Fibroblast of upper back skin (primary cell): ENCODE measurements at places on chromosomes 12 and 14.

- DNase-seq: peak; percentile 4
Observed at GRCh38 chr12:113461666-113462065, 10.0 kb downstream of the LHX5 start.

DNA sequence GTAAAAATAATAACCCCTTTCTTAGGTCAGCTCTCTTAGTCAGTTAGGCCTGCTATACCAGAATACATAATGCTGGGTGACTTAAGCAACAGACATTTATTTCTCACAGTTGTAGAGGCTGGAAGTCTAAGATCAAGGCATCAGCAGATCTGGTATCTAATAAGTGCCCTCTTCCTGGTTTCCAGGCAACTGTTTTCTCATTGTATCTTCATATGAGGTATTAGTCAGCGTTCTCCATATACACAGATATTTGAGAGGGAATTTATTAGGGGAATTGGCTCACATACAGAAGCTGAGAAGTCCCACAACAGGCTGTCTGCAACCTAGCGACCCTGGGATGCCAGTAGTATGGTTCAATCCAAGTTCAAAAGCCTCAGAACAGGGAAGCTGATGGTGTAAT is 896.0 kb downstream of the GALC start:
- DNase-seq: peak; percentile 59

DNA sequence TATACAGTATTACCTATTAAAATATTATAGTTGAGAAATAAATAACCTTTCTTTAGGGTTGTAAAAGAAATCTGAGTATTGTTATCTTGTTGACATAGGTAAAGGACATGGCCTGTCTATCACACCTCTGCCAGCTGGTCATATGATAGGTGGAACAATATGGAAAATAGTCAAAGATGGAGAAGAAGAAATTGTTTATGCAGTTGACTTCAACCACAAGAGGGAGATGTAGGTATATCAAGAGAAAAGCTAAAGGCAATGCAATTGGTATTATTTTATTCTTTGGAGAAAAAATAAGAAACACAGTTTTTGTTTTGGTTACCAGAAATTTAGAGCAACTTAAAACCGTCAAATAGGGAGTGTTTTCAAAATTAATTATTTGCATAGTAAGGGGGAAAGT is 13.5 kb downstream of the CPSF2 start:
- peak; percentile 44 for DNase-seq

GRCh38 chr14:66575014-66575413 is 67.1 kb downstream of the GPHN start:
- DNase-seq: no peak

DNA sequence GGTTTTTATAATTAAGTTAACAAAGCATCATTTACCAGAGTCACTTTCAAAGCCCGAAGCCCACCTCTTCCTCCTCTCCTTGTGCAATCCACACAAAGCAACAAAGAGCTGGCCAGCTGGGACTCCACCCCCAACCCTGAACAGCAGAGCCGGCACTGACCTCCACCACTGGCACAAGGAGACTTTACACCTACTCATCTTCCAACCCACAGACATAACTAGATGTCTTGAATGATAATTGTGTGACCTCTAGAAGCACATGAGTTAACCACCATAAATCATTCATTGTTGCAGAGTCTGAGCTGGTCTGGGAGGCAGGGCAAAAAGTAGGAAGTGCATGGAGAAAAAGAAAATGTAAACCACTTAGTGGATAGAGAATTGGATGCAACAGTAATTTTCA is 72.2 kb downstream of the ST8SIA1 start:
- peak; percentile 45 for DNase-seq

DNA sequence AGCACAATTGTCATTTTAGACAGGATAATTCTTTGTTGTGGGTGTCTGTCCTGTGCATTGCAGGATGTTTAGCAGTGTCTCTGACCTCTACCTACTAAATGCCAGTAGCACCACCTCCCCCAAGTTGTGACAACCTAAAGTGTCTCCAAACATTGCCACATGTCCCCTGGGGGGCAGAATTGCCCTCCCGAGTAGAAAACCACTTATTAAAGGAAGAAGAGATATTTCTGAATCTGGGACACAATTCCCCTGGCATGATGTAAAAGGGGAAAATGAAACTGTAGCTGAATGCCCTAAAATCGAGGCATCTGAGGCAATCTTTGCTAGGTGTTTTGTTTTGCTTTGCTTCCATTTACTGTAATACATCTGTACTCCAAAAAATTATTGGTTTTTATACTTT is 116.8 kb upstream of the NAP1L1 start:
- no peak for DNase-seq

- DNase-seq: no peak
Observed at GRCh38 chr12:94625531-94625930, 24.8 kb downstream of the TMCC3 start.

- DNase-seq: peak; percentile 58
Observed at GRCh38 chr14:56331592-56332216, 213.5 kb downstream of the PELI2 start.
